Anterior cingulate cortex (tissue), 58 donors: ENCODE measurements at places on chromosomes 13 and 19.

GRCh38 chr13:20559659-20560356 is 7.1 kb upstream of the IFT88 start:
- DNase-seq: no peak

GRCh38 chr19:49441210-49441959 is at the start of gene SLC17A7:
SLC17A7 (minus strand) TSS chr19:49441527; CDS start chr19:49441379, 148 bp downstream.
- no peak for DNase-seq

DNA sequence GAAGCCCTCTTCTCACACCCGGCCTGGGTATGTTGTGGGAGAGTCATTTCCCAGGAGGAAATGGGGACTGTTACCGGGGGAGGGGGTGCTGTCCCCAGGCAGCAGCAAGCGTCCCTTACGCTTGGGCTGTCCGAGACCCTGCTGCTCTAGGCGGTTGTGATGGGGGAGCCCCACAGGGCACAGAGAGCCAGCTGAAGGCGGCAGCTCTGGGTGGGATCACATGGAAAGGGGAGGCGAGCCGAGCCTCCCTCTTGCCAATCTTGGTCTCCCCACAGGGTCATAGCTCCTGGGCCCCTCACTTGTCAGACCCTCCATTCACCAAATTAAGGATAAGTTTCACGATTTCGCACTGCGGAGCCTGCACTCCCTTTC is 22.0 kb downstream of the EPN1 start:
- DNase-seq: no peak

GRCh38 chr13:94713561-94714182 is 1.3 kb upstream of the SOX21 start:
- DNase-seq: peak; percentile 38

GRCh38 chr19:33465834-33466233 is 55.8 kb downstream of the PEPD start:
- DNase-seq: no peak

GRCh38 chr19:925087-925525 is 729 bp upstream of the ARID3A start:
- DNase-seq: no peak

DNA sequence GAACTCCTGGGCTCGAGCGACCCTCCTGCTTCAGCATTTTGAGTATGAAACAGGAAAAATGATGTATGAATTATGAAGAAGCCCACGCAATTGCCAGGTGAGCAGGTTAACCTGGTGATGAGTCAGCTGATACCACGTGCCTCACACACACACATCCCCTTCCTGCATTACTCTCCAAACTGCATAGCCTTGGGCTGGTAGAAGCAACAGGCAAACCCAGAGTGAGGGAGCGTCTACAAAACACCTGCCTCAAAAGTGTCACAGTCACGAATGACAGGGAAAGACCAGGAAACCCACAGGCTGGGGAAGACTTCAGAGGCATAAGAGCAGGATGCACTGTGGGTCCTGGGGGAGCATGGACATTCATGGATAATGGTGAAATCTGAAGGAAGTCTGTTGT is 192.8 kb upstream of the IRS2 start:
- no peak for DNase-seq

GRCh38 chr19:6225232-6225865 is 54.4 kb downstream of the MLLT1 start:
- no peak for DNase-seq

GRCh38 chr13:76882431-76882830 is 3.8 kb downstream of the KCTD12 start:
- DNase-seq: no peak

- DNase-seq: peak; percentile 64
Observed at GRCh38 chr19:12513531-12514061, 29.0 kb upstream of the ZNF709 start.

DNA sequence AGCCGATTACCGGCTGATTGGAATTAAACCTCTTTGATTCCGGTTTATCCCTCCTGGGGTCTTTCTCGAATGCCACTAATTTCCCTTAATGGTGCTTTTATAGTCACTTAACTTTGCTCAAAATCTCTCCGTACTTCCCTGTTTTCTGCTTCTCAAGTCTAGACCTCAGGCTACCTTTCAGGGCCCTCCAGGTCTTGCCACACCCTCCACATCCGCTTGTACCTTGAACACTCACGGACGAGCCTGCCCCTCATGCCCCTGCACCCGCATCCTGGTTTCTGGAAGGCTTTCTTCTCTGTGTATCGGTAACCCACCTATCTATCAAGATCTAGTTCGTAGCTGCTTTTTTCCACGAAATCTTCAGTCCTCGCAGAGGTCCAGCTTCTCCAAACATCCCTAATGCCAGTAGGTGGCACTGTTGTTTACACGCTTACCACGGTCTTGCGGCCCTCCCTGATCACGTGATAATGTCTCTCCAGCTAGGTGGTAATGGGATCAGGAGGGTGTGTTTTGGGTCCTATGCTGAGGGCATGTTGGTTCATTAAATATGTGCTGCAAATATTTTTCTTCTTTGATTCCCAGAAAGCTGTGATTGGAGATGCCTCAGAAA is 13.8 kb downstream of the ATP12A start:
- no peak for DNase-seq

DNA sequence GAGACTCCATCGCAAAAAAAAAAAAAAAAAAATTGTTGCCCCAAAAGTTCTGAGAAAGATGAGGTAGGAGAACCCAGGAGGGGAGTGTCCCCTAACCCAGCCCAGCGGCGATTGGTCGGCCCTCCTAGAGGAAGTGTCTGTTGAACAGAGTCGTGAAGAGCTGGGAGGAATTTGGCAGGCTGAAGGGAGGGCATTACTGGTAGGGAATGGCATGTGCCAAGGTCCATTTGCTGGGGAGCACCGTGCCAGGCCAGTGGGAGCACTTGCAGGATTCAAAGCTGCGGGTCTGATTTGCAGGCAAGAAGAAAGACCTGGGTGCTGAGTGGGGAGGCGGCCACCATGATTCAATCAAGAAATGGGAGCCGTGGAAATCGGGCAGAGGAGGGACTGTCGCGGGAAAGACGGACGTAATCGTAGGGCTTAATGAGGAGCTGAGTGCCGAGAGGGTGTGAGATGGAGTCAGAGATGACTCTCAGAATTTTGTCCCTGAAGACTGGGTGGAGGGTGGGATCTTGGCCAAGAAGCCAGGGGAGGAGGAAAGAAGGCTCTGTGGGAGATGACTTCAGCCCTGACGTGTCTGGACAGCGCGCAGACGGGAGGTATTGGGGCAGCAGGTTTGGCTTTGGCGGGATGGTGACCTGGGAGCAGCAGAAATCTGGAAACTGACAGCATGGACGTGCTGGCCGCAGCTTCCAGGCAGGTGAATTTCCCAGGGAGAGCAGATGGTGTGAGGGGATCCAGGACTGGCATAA is 15.4 kb downstream of the CERS4 start:
- no peak for DNase-seq

DNA sequence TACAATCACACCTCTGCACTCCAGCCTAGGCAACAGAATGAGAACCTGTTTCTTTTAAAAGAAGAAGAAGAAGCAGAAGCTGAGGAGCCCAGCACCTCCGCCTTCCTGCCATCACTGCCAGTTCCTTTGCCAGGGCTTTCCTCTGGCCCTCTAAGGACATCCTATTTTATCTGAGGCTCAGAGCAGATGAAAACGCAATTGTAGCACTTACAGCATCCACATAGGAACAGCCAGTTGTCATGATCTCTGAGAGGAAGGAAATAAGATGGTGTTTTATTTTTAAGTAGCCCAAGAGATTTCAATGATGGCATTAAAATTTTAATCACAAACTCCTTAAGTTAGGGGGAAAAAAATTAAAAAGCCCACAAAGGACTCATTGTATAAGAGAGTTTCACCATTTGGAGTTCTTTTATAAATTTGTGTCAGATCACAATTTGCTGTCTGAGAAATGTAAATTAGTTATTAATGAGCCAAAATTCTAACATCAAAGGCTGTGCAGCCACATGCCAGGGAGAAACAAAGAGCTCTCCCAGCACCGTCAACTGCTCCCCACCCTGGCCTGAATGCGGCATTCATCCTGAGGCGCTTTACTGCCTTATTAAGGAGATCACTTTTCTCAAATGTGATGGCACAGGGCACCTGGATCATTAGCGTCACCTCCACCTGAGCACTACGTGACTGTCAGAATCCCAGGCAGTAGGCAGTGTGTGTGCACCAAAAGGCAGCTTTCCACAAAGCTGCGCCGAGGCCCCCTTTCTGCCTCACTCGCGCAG is 393.0 kb downstream of the FOXO1 start:
- DNase-seq: peak; percentile 42

GRCh38 chr19:453606-454005 is 7.2 kb downstream of the SHC2 start:
- no peak for DNase-seq

DNA sequence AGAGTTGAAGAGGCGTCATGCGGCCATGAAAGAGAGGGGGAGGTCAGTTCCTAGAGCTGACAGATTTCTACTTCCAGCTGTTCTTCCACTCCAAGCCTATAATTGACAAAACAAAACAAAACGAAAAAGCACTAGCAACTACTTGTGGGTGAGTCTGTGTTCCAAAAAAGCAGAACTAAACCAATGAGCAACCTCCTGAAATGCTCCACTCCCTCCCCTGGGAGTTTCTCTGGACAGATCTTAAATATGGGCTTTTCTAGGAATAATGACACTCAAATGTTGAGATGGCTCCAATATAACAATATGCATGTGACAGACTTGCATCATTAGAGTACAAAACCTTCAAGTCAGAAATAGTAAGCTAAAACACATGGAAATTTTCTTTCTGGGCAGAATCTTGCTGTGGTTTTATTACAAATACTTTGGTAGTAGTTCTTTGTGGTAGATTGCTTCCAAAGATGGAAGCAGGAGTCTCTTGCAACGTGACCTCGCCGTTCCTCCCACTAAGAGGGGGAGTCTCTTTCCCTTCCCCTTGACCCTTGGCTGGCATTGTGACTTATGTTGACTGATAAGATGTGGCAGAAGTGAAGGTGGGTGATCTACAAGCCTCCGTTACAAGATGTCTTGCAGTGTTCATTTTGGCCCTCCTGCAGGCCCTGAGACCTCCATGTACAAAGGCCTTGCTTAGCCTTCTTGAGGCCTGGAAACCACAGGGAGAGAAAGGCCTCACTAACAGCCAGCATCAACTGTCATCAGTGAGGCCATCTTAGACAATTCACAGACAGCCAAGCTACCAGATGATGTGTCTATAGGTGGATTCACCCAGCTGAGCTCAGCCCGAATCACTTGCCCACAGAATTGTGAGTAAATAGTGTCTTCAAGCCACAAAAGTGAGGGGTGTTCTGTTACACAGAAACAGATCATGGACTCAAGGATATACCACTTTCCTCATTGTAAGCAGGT is 173.1 kb upstream of the RFC3 start:
- DNase-seq: no peak

DNA sequence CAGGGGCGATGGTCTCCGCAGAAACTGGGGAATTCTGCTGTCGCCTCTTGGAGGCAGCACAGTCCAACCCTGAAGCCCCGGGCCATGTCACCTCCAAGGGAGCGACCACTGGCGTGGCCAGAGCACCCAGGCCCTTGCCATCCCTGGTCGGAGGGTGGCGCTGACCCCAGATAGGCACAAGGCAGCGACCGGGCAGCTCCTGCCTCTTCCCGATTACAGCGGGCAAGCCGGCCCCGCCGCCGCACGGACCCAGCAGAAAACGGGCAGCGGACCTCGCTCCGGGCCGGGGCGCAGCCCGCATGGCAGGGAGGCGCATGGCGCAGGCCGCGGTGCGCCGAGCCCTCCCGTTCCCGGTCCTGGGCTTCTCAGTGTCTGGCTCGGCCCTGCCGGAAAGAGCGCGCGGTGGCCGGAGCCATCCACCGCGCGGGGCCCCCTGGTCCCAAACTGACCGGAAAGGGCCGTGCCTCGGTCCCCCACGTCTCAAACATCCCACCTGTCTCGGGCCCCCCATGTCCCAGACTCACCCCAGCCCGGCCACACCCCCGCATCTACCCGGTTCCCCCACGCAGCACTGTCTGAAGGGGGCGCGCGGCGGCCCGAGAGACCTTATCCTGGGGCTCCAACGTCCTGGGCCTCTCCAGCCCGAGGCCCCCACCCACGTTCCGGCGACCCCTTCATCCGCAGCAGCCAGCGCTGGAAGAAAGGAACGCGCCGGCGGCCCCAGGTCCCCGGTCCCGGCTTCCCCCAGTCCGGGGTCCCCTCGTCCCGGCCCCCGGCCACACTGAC is 727 bp downstream of the CERS1 start:
- DNase-seq: peak; percentile 63

DNA sequence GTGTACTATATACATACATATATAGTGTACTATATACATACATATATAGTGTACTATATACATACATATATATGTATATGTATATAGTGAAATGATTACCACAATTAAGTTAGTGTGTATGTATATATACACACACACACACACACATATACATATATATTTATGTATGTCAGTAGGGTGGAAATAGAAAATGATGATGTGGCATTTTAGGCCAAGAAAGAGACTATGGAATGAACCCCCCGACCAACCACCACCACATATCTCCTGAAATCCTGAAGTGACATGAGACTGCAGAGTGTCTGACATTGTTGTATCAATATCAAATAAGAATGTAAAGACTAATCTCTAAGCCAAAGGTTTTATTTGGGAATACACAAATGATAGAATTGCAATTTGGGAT is 107.6 kb downstream of the RFC3 start:
- DNase-seq: no peak

DNA sequence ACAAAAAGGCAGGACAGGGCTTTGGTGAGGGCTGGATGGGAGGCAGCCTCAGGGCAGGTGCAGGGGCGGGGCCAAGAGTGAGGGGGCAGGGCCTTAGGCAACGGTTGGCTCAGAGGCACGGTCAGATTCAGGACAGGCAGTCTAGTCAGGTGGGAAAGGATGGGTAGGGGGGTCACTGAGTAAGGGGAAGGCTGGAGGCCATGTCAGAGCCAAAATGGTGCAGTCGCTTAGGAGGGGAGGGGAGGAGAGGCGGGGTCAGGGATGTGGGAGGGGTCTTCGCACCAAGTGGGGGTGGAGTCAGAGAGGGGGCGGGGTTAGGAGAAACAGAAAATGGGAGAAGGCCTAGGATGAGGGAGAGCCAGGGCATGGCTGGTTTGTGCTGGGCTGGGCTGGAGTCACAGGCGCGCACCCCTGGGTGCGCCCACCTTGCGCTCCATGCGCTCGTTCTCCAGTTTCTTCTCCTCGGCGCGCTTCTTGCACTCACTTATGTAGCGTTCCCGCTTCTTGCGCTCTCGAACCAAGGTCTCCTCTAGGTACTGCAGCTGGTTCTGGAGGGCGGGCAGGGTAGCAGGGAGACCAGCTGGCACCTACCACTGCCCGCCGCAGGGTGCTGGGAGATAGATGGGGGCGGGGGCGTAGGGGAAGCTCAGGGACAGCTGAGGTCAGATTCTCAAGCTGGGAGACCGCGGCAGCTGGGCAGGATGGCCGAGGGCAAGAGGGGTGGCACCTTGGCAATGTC is 6.8 kb upstream of the RGL3 start:
- DNase-seq: no peak

DNA sequence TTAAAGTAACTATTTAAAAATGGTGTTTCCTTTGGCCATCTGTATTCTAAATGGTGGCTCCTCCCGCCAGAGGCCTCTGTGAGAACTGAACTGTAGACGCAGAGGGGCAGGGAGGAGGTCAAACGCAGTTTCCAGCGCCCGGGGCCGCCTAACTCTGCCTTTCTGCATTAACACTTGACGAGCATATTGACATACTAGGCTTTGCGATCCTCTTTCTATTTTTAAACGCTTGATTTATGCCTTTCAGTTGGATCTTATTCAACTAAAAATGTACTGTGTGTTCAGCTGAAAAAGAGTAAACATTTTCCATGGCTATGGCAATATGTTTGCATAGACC is 74.7 kb downstream of the SPACA7 start:
- no peak for DNase-seq
